ENCODE measurements at places on chromosomes 1 and 21.
A peak's percentile ranks its signal among the peaks of the same experiment; 100 is the strongest.

DNA sequence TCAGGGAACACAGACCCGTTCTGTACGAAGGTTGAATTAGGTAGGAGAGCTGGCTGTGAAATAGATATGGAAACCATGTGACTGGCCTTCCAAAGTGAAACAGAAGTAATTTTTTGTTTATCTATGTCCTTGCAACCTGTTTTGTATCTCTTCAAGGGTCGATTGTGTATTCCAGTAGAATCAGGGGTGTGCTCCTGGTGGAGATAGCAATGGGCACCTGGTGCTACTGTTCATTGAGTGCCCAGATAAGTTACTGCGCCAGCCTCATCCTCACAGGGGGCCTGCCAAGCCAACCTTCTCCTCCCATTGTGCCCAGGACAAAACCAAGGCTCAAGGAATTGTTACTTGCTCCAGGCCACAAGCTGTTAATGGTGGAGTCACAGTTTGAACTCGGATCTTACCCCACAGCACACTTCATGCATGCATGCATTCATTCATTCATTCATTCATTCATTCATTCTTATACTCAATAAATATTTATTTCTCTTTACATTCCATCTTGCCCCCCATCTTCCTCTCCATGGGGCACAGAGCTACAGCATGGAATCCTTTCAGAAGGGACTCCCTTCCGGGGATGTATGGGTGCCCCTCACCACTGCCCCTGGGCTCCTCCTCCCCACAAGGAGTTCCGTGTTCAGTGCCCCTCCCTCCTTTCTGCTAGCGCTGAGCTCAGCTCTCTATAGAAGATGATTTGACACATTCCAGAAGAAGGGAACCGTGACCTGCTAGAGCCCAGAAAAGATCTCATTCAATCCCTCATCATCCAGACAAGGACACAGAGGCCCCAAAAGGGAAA lies 24.0 kb downstream of the ADORA1 start:
- DNase-seq = no peak

- no peak for DNase-seq
Observed at GRCh38 chr1:246151796-246152434, 355.2 kb downstream of the SMYD3 start.

DNA sequence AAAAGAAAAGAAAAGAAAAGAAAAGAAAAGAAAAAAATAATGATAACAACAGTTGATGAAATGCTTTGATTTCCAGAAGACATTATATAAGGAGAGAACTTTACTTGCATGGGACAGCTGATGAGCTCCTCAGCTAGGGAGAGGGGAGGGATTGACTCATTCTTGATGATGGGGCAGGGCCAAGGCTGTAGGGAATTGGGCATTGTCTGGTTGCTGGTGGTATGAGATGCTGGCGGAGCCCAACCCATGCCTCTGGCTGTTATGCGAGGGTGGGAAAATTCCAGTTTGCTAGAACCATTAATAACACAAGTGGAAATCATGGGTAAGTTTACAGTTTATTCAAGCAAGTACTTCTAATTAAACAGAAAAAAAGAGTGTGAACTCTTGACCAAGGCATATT lies 36.0 kb upstream of the KIF26B start:
- no peak for DNase-seq

GRCh38 chr21:33171616-33172169 lies 58.0 kb upstream of the IFNAR2 start:
- DNase-seq = no peak

- no peak for DNase-seq
Observed at GRCh38 chr21:38790059-38790458, 15.7 kb upstream of the ETS2 start.

DNA sequence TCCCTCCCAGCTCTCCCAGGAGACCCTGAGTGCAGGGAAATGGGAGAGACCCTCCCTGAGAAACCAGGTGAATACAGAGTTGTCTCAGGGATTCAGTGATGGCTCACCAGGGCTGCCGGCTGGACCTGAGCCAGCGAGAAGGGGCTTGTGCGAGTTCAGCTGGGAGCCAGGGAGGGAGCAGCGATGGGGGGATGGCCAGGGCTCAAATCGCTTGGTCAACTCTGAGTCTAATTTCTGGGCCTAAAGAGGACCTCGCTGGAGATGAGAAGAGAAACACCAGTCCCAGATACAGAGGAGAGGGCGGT lies 6.5 kb downstream of the FCGR2A start:
- DNase-seq = no peak

DNA sequence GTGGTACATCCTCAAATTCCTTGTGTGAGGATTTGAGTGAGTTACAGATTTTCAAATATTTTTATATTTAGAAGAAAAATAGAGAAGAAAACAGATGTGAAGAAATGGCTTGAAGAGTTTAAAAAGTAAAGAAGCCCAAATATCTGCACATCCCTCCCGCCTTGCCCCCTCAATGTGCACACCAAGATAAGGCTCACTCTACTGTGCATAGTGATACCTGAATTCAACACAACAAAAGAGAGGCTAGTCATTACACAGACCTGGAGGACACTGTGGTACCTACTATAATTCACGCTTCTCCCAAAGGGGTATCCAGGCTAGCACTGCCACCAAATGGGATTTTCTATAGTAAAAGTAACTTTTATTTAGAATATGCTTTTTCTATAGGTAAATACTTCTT lies 44.0 kb upstream of the SYT2 start:
- DNase-seq = no peak

DNA sequence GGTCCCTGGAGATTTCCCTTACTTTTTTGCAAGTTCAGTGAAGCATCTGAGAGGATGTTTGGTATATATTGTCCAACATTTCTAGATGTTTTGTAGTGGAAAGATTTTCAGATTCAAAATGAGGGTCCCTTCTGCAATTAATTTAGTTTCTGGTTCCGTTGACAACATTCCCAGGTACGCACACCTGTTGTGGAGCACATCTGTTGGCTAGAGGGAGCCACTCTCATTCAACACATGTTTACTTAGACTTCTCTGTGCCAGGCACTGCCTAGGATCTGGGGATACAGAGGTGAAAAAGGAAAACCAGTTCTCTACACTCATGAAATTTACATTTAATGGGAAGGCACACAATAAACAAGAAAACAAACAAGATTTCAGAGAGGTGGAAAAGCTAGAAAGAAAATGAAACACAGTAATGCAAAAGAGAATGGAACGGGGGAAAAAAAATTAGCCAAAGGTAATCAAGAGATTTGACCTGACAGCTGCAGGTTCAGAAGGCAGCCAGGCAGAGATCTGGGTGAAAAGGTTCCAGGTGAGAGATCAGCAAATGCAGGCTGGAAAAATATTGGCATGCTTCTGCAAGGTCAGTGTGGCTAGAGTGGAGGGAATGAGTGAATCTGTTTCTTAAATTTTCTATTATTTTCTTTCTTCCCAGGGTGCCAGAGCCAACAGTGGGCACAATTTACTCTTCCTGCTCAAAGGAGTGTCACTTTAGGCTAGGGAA lies 48.4 kb upstream of the KAZN start:
- no peak for DNase-seq

- no peak for DNase-seq
Observed at GRCh38 chr1:94543893-94544635, 2.5 kb upstream of the F3 start.

- DNase-seq = no peak
Observed at GRCh38 chr1:160047111-160047991, 15.6 kb upstream of the PIGM start.

DNA sequence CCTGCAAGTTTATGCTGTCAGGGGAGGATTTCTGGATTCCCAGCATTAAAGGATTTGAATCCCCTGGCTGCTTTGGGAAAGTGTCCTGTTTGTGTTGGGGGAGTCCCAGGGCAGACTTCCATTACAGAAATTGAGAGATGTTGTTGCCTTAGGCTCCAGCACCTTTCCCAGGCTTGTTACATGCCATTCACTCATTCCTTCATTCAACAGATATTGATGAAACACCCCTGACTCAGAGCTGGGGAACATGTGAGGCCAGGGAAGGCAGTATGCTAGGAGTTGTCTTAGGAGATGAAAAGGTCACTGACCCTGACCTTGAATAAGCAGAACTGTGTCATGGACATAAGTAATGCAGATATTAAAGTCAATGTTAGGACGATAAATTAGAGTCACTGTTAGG lies 161.7 kb downstream of the NTMT2 start:
- no peak for DNase-seq

- no peak for DNase-seq
Observed at GRCh38 chr1:199336745-199337640, 690.5 kb upstream of the NR5A2 start.

- no peak for DNase-seq
Observed at GRCh38 chr1:211909395-211909794, 78.8 kb upstream of the LPGAT1 start.

GRCh38 chr1:5688081-5689077 lies 303.8 kb downstream of the NPHP4 start:
- no peak for DNase-seq

GRCh38 chr1:12063141-12064072 lies at the start of gene TNFRSF8:
Gene TNFRSF8, plus strand, starts transcription at chr1:12063303. Its CDS starts 296 bp downstream, at chr1:12063599.
- DNase-seq = no peak

DNA sequence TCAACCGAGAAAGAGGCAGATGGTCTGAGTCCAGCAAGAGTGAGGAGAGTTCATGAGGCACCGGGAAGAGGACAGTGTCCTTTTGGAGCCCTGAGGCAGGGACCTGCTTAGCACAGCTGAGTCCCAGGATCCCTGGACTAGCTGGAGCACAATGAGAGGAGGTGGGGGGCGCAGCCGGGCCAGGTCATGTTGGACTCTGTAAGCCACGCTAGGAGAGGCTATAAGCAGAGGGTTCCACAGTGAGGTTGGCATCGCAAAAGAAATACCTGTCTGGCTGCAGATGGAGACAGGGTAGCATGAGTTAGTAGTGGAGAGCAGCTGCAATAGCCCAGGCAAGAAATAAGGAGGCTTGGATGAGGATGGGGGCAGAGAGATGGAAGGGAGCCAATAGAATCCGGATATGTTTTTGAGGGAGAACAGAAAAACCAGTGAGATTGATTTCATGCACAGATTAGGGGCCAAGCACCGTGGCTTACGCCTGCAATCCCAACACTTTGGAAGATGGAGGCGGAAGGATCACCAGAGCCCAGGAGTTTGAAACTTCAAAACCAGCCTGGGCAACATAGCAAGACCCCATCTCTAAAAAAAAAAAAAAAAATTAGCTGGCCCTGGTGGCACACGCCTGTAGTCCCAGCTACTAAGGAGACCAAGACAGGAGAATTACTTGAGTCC lies 98.2 kb downstream of the DHRS3 start:
- no peak for DNase-seq

DNA sequence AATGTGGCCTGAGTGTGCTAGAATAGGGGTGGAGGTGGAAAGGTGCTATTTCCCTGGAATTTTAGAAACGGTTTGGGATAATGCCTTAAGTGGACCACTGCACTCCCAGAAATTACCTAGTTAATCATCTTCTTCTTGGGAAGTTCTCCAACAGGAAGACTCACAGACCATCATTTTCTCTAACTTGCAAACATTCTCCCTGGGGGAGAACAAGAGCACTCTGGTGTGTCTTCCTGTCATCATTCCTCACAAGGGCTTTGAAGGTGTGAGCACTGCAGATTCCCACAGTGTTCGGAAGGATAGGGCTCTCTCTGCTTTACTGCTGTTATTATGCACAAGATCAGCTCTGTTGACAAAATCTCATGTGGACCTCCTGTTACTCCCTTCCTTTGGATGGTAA lies 54.9 kb upstream of the TSPAN2 start:
- no peak for DNase-seq

DNA sequence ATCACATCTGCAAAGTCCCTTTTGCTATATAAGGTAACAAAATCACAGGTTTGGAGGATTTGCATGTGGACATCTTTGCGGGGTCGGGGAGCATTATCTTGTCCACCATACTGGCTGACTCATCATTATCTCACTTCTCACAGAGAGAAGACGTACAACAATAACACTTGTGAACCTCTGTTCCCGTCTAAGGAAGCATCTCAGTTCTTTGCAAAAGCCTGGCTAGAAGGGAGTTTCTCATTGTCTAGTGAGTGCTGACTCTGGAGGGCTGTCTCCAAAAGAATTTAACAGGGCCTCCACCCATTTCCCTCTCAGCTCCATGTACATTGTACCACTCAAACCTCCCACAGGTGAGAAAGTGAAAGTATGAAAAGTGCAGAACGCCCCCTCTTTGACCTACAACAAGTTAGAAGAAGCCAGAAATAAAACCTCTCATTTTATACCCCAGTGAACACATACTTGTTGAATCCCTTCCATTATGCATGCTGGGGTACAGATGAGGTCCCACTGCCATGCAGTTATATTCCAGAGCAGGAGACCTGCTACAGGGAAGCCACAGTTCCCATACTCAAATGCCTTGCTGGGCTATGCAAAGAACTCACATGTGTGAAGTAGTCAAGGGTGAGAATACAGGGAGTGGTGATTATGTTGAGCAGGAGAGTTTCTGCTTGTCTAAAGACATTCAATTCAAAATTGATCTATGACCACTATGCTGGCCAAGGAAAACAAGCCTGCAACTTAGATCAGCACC lies 121.7 kb upstream of the PRDX6 start:
- DNase-seq = no peak

DNA sequence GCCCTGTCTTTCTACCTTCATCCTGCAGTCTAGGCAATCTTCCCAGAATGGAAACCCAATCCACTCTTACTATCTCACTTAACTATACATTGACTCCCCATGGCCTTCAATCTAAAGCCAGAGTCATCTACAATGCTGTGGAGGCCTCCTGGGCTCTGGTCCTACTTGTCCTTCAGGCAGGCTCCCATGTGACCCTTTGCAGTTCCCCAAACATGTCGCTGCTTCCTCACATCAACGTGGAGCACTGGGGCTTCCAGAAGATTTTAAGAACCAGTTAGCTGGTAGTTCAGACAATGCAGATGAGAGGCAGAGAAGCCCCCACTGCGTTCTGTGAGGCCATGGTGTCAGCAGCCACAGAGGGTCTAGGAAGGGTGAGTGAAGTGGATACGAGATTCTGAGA lies 18.6 kb downstream of the LYPD8 start:
- DNase-seq = no peak

- no peak for DNase-seq
Observed at GRCh38 chr1:156602557-156602993, 1.3 kb upstream of the GPATCH4 start.

DNA sequence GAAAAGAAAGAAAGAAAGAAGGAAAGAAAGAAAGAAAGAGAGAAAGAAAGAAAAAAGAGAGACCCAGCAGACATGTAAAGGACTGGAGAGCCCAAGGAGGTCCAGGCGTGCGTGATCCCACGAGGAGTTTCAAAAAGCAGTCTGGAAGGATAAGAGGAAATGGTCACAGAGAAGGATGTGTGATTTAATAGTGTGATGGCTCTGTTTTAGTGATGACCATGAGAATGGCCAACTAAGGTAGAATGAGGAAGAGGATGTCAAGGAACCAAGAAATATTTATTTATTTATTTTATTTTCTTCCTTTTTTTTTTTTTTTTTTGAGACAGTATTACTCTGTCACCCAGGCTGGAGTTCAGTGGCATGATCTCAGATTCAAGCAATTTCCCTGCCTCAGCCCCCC lies 25.5 kb downstream of the PTGS2 start:
- no peak for DNase-seq

GRCh38 chr1:62325081-62325480 lies 5.8 kb upstream of the KANK4 start:
- peak; percentile 43 for DNase-seq

DNA sequence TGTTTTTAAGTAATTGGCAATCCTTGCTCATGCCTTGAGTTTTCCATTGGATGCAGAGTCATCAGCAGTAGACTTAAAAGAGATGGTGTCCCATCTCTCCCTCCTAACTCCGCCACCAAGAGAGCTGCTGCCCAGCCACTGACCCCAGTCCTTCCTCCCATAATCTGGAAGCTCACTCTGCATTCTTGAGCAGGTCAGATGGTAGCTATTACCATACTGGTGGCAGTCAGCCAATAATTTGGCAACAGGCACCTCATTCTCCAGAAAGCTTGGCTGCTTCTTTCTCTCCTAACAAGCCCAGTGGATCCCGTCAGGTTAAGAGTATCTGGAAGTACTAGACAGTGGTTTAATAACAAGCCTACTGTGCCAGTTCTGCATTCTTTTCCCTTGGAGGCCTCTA lies 272.1 kb downstream of the ZNF648 start:
- no peak for DNase-seq
